ENCODE measurements at places on chromosomes 2 and 18.

GRCh38 chr2:181660181-181660580, 3.3 kb upstream of the CERKL start:
- DNase-seq: no peak

- no peak for DNase-seq
Observed at GRCh38 chr2:196074631-196075030, 6.0 kb upstream of the DNAH7 start.

DNA sequence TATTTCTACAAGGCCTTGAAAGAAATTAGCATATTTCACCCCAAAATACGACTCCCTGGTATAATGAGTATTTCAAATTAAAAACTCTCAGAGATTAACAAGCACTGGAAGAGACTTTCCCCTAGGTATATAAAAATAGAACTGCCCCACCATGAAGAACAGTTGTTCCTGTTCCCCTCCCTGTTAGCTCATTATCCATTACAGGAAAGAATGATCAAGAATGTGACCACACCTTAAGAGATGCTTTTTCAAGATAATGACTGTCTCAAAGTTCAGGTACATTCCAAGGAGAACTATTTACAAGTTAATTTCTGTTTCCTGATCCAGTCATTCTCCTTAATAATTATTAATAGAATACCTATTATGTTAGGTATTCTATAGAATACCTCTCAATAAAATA, 1220.6 kb upstream of the CDH2 start:
- DNase-seq: no peak

DNA sequence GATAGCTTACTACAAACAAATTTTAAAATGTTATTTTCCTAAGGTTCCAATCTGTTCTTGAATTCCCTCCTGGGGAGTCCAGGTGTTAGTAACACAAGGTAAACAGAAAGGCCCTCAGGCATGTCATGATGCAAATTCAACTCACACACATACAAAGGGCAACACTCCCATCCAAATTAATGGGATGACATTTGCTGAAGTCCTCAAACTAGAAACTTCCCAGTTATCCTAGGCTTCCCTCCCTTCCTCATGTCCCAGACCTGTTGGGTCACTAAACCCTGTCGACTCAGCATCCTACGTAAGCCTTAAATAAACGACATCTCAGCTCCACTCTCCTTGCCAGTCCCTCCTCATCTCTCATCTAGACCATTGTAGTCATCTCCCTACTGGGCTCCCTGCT, 85.1 kb downstream of the GREB1L start:
- no peak for DNase-seq

DNA sequence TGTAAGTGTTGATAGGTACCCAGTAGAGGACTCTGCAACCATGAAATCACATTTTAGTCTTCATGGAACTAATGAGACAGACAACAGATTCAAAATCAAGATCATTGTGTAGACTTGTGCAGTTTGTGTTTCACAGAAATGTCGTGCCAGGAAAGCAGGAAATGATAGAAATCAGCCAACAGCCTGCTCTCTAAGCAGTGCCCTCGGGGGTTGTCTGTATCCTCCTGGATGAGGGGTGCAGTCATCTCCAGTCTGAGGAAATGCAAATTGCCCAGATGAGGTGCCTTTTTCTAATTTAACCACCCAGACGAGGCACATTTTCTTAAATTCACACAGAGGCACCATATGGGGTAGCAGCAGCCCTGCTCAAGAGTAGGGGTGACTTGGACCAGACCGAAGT, 663.1 kb downstream of the XIRP2 start:
- no peak for DNase-seq

GRCh38 chr2:39608686-39609441, 56.9 kb upstream of the TMEM178A start:
- DNase-seq: no peak

- peak; percentile 92 for DNase-seq
Observed at GRCh38 chr2:33069894-33070651, 123.3 kb downstream of the LTBP1 start.

GRCh38 chr2:69619725-69620124, 23.8 kb downstream of the AAK1 start:
- no peak for DNase-seq

DNA sequence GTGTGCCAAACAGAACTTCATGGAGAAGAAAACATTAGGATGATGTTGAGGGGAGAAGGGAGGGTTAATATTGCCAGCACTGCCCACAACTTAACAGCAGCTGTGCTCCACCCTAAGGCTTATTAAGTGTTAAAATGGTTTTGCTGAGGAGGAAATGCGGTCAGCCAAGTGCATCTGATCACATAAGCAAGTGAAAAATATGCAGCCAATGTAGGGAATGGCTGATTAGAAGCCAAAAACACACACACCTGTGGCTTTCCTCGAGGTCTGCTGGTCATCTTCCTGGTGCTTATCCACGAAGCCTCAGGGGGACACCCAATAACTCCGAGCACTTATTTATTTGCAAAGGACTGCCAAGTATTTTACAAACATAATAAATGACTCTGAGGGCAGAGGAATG, 66.3 kb upstream of the GPR45 start:
- DNase-seq: no peak

DNA sequence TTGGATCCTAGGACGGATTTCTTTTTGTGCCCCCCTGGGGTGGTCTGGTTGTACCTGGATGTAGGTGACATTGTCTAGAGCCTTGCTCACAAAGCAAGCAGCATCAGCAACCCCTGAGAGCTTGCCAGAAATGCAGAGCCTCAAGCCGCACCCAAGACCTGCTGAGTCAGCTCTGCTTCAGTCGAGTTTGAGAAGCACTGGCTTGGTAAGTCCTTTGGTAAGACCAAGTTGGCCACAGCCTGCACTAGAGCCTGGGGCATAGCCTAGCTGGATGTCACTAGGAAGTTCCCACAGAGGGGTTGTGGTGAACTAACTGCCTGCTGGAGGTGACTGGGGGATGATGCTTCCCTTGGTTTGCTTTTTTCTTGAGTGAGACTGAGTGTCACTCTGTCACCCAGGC, 6.2 kb downstream of the ABCG5 start:
- no peak for DNase-seq

- DNase-seq: no peak
Observed at GRCh38 chr2:68235090-68235489, 17.2 kb downstream of the PPP3R1 start.

DNA sequence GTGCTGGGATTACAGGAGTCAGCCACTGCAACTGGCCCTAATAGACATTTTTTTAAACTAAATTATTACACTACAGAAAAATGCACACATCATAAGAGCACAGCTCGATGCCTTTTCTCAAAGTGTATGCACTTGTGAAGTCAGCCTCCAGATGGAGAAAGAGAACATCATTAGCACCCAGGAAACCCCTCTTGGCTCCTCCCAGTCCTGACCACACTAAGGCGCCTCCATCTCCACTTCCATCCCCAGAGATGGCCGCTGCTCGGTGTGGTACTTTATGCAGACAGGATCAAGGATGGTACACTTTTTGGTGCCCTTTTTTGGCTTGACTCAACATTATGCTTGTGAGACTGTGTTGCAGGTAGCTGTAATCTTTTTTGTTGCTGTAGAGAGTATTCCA, 34.8 kb downstream of the RRM2 start:
- no peak for DNase-seq

GRCh38 chr2:54942373-54942772, 107.9 kb downstream of the RTN4 start:
- no peak for DNase-seq

GRCh38 chr18:78073275-78073674, 823.6 kb downstream of the GALR1 start:
- no peak for DNase-seq

GRCh38 chr18:13760047-13760446, 33.6 kb downstream of the RNMT start:
- DNase-seq: no peak

DNA sequence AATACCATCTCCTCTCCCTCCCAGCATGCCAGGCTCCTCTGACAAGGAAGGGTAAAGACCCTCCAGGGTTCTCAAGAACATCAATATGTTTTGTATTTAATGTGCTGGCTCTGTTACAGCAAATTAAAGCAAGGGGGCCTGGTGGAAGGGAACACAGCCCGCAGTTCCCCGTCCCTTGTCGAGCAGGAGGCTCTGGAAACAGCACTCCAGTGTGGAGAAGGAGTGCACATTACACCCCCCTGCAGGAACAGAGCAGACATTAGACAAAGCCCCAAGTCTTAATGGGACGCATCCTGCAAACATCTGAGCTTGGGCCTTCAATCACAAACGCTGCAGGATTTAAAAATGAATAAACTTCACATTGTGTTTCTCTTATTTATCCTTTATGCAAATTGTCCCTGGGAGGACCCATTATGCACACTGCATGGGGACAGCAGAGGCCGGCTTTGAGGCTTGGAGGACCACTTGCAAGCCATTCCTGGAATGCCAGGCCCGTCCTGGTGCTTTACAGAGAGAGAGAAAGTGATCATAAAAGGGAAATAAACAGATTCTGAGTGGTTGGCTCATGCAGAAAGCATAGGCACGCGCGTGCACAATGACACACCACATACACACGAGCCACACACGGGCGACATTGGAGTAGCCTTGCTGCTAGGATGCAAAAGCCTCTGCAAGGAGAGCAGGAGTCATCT, 328.7 kb downstream of the SMAD2 start:
- no peak for DNase-seq

GRCh38 chr2:25178976-25179375, 10.6 kb upstream of the POMC start:
- DNase-seq: no peak

DNA sequence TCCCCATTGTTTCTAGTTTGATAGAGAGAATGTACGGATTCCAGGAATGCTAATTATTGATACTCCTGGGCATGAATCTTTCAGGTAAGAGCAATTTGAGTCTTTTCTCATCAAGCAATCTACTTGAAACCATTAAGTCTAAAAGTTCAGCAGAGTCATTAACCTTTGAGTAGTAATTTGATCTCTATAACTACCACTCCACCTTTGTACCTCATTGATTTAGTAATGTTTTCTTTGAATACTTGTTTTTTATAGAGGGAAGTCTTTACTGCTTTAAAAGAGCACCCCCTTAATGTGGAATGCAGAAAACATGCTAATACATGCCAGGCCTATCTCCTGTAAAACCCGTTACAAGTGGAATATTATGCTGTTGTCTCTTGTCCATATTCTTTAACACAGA, 45.0 kb downstream of the EIF5B start:
- DNase-seq: no peak

GRCh38 chr2:165762723-165763122, 31.3 kb downstream of the GALNT3 start:
- DNase-seq: no peak

DNA sequence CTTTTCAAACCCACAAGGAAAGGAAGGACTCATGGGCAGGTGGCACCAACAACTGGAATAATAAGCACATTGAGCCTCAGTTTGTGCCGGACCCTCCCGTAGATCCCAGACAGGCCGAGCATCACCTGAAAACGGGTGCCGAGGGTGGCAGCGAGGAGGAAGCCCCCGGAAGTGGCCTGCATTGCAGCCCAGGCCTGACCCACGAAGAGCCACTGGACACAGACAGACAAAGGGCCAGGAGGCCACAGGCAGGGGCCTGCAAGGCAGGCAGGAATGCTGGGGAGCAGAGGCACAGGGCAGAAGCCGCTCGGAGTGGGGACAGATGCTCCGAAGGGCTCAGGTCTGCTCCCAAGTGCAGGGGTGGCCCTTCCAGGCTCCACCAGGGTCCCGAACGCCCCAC, 31.7 kb downstream of the MTERF4 start:
- no peak for DNase-seq

GRCh38 chr2:46200100-46200690, 97.0 kb upstream of the EPAS1 start:
- DNase-seq: no peak

Measured in AG04449 (cell line).